Fibroblast of skin of scalp (primary cell): ENCODE measurements at places on chromosomes 4 and X.

- DNase-seq = no peak
Measured at GRCh38 chr4:150572704-150573504, 9.0 kb upstream of the MAB21L2 start.

DNA sequence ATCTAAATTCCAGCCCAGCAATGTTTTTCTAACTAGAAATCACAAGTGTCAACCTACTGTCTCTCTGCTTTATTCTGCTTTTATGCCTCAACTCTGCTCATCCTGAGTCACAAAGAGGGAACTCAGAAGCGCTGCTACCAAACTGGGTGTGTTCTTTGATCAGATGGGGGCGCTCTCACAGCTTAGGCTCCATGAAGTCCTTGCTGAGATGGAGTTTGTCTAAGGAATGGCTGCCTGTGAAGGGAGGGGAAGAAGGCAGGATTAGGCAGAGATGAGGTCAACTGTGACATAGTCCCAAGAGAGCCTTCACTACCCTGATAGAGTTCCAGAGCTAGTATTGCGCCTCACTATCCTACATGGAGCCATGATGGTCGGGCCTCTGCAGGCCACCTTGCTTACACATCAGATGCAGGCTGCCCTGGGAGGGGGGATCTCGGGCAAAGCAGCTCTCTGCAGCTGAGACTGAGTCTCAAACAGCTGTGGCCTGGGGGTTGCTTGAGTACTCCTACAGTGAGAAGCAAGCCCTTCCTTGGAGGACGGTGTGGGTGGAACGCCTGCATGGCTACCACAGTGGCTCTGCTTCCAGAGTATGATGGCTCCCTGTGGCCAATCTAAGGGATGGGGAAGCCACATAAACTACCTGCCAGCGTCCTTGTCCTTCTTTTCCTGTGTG, 219.9 kb downstream of the CCNG2 start:
- no peak for DNase-seq

DNA sequence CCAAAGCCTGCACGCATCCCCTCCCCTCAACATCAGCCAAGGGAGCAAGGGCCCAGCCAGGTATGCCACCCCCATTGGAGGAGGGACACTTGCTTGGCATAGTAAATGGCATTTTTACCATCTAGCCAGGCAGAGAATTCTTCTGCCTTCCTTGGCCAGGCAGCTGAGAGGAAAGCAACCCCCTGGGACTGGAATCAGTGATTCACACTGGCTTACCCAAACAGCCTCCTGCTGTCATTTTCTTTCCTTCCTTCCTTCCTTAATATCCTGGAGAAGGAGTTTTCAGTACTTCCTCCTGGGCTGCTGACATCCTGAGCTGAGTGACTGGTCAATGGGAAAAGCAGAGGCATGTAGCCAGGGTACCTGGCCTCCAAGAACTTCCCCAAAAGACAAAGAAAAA, 28.6 kb upstream of the KIAA1210 start:
- DNase-seq = peak; percentile 18

DNA sequence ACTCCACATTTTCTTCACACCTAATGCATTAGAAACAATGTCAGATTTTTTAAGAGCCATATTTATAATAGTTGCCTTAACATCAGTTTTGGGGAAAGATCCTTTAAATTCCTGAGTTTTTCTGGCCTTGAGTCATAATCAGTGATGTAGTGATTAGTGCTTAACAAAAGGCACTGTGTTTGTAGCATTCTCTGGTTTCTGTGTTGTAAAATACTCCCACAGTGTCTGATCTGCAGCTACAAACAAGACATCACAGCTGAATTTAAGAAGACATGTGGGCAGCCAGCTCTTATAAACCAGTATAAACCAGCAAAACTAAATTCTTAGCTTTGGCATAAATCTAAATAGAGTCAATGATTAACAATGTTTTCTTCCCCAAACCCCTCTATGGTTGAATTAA, 233.8 kb downstream of the FSTL5 start:
- DNase-seq = peak; percentile 7

DNA sequence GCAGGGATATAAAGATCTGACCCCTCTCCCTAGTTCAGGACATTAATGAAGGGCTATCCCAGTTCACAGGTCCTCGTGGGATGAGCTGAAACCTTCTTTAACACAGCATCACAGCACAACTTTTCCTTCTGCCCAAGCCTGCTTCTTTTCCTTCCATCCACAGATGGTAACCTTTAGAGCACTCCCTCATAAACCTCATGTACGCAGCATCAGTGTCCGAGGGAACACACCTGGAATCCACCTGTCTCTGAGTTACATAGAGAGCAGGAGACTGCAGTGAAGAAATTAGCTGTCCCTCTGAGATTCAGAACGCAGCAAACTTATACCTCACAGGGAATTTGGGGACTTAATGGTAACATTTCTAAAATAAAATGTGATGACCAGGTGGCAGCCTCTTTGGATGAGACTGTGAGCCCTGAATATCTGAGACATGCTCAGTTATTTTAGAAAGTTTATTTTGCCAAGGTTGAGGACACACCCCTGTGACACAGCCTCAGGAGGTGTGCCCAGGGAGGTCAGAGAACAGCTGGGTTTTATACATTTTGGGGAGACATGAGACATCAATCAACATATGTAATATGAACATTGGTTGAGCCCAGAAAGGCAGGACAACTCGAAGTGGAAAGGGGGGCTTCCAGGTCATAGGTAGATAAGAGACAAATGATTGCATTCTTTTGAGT, 73.8 kb upstream of the PACRGL start:
- DNase-seq = no peak

GRCh38 chr4:77994194-77994721, 62.9 kb upstream of the FRAS1 start:
- DNase-seq = peak; percentile 79

GRCh38 chr4:38190717-38191178, 230.6 kb downstream of the PTTG2 start:
- DNase-seq = peak; percentile 94

GRCh38 chr4:79502081-79502480, 94.1 kb upstream of the GK2 start:
- no peak for DNase-seq
